ENCODE measurements at places on chromosomes 3 and 15. TPM values are rescaled to one million over a fixed set of nuclear protein-coding genes. Genes with fewer than 3 reads are reported as not detected.
A peak's percentile ranks its signal among the peaks of the same experiment; 100 is the strongest.

DNA sequence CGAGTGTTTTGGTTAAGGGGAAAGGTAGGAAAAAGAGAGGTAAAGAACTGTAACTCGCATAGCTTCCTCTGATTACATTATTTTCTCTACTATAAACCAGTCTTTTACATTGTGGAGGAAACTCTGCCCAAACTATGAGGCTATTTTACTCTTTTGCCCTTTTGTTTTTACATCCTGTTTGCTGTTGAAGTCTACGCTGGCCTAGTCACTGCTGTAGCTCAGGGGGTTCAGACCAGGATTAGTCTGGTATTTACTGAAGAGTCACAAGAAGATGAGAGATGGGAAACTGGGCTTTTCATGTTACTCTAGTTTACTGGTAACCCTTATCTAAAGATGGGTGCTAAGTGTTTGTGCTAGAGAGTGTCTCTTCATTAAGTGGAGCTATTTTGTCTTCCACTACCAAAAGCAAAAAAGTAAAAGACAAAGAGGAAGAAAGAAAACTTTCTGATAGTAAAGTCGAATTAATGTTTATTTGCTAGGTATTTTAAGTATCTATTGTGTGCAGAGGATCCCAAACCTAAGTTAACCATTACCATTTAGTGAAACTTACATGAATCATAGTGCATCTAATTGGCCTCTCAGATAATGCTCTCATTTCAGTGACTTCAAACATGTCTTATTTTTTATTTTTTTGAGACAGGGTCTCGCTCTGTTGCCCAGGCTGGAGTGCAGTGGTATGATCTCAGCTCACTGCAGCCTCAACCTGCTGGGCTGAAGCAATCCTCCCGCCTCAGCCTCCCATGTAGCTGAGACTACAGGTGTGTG, 10.9 kb downstream of the RARB start:
- DNase-seq = no peak

DNA sequence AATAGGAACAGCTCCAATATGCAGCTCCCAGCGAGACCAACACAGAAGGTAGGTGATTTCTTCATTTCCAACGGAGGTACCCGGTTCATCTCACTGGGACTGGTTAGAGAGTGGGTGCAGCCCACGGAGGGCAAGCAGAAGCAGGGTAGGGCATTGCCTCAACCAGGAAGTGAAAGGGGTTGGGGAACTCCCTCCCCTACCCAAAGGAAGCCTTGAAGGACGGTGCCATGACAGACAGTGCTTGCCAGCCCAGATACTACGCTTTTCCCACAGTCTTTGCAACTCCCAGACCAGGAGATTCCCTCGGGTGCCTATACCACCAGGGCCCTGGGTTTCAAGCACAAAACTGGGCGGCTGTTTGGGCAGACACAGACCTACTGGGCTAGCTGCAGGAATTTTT, 576.9 kb upstream of the NECTIN3 start:
- DNase-seq = no peak

DNA sequence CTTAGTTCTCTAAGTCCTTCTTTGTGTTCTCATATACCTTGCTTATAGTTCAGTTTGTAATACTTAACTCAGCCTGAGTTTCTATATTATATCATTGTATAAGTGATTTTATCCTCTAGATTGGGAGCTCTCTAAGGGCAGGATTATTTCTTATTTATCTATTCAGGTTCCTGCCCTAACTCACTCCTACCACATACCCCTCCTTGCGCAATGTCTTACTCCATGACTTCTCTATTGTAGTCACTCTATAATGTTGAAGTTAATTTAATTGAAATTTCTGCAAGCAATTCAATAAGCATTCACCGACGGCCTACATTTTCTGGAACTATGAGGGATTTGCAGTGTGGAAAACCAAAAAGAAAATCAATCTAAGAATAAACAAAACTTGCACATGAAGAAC, 3.6 kb upstream of the OR5K4 start:
- DNase-seq = no peak

The UBE2Q2 gene
- total RNA-seq = 31.6 TPM

The HYKK gene
- 5.8 TPM for total RNA-seq

GRCh38 chr15:38819387-38819950, 254.9 kb upstream of the RASGRP1 start:
- no peak for DNase-seq

The SLC33A1 gene
- total RNA-seq = 36.8 TPM

DNA sequence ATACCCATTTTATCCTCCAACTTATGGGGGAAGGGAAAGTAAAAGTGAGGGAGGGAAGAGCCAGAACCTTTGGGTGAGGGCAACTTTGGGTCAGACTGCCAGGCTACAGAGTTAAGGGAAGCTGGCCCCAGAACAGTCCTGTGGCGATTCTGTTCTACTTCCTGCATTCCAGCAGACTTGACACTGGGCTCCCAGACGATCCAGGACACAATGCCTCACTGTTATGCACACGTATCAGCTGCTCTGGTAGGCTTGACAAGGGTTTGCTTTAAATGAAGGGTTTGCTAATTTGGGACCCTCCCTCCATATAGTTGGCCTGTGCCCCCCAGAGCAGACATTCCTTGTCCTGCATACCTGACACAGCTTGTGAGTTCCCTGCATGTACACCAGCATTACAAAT, 10.7 kb downstream of the GORASP1 start:
- DNase-seq = no peak

GRCh38 chr15:69357773-69358771, 56.1 kb upstream of the KIF23 start:
- DNase-seq = peak; percentile 73

- no peak for DNase-seq
These were observed 2.8 kb downstream of the LSAMP start for GRCh38 chr3:116442331-116443021.

Measured in kidney (tissue), 22 donors.